ENCODE measurements at places on chromosomes 4 and X. TPM values are rescaled to one million over a fixed set of nuclear protein-coding genes. Genes with fewer than 3 reads are reported as not detected.

DNA sequence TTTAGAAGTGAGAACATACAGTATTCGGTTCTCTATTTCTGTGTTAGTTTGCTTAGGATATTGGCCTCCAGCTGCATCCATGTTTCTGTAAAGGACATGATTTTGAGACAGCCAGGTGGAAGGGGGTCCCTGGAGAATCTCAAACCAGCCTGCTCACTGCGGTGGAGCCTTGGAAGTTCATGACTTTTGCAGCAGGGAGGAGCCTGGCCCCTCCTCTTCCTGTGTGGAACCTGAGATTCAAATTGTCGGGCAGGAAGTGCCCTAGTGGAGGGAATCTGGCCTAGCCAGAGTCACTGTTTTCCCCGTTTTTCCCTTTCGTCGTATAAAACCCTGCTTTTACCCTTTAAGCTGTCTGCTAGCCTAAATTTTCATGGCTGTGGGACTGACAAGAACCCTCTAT is 762.6 kb downstream of the PCDH18 start:
- DNase-seq = no peak

- no peak for DNase-seq
Observed at GRCh38 chrX:97030947-97031346, 147.2 kb downstream of the RPA4 start.

- DNase-seq = no peak
Observed at GRCh38 chrX:63013549-63013948, 337.6 kb downstream of the SPIN4 start.

GRCh38 chr4:26839016-26839415 is 21.6 kb upstream of the STIM2 start:
- no peak for DNase-seq

- no peak for DNase-seq
Observed at GRCh38 chr4:2767046-2767704, 11.0 kb upstream of the TNIP2 start.

The SRPK3 gene
- 2.2 TPM for total RNA-seq

The BEX4 gene
- total RNA-seq = not detected

The ZNF732 gene
- not detected for total RNA-seq

The PNMA6F gene
- total RNA-seq = not detected

Measured in A172 (cell line).